ENCODE measurements at places on chromosomes 1 and 21.

DNA sequence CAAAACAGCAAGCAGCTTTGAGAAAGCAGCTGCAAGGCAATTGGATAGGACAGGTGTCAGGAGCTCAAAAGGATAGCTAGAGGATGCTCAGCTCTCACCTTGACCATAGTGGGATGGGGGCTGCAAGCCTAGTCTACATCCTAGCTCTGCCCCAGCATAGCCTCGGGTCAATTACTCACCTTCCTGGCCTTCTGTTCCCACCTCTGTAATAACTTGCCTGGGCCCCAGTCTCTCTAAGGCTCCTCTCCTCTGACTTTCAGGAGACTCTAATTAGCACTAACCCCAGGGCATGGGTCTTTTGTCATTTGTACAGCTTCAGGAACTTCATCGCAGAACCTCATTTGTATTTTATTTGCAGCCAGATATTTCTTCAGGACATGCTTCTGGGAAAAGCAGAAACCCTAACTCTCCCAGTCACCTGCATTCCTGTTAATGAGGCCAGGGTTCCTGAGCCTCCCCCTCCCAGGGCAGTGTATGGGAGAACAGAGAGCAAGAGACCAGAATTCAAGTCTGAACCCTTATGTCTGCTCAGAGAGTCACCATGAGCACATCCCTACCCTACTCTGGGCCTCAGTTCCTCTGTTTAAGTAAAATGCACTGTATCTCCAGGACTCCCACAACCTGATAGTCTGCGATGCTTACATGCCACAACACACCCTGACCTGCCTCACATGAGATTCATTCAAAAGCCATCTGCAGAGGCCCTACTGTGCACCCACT, 108.1 kb downstream of the MATN1 start:
- no peak for DNase-seq

- DNase-seq, result no peak
These were observed 15.6 kb downstream of the ARHGEF2 start for GRCh38 chr1:155962599-155963211.

DNA sequence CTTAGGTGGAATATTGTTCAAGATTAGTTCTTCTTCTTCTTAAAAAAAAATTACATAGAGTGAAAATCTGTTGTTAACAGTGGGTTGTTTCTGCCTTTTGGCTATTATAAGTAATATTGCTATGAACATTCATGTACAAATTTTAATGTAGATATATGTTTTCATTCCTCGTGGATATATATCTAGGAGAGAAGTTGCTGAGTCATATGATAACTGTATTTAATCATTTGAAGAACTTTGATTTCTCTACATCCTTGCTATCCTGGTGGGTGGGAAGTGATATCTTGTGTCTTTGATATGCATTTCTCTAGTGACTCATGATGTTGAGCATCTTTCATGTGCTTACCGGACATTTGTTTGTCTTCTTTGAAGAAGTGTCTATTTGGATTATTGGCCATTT, 29.9 kb downstream of the MAST2 start:
- DNase-seq, result no peak

DNA sequence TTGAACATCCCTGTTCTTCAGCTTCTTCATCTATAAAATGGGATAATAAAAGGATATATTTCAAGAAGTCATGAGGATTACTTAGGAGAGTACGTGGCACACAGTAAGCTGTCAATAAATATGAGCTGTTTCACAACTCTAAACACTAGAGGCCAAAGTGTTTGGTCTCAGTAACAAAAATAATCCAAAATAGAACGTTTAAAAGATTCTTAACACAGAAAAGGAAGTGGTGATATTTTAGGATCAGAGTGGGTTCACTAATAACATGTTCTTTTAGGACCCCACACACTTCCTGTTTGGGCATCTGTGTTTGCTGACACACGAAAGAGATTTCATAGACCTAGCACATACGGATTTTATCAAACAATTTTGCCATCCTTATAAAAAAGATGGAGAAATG, 32.9 kb downstream of the TNFSF18 start:
- DNase-seq, result no peak

- DNase-seq, result no peak
These were observed 134.7 kb upstream of the KCNJ15 start for GRCh38 chr21:38121888-38122720.

DNA sequence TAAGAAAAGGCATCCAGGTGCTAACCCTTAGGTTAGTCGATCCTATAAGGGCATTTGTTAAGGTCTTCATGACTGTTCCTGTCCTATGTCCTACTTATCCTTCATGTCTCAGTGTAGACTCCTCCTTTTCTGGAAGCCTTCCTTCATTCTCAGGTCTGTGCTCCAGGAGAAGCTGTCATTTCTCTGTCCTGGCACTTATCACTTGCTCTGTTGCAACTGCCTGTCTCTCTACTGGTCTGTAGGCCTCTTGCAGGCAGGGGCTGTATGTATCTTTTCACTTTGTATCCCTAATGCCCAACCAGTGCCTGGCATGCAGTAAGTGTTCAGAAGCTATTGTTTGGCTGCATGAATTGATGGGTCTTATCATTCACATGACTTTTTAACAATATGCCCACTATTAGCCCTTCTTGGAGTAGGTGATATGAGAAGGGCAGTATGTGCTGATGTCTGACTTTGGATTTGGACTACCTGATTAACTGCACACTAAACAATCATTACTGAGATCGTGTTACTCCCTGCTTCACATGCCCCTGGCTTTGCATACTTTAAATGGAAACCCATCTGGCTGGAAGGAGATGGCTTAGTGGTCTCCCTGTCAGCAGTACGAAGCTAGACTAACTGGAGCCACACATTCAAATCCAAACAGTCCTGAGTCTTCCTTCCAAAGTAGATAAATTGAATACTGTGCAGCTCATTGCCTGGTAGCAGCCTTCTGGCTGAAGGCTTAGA, 88.8 kb downstream of the RGL1 start:
- DNase-seq, result no peak

DNA sequence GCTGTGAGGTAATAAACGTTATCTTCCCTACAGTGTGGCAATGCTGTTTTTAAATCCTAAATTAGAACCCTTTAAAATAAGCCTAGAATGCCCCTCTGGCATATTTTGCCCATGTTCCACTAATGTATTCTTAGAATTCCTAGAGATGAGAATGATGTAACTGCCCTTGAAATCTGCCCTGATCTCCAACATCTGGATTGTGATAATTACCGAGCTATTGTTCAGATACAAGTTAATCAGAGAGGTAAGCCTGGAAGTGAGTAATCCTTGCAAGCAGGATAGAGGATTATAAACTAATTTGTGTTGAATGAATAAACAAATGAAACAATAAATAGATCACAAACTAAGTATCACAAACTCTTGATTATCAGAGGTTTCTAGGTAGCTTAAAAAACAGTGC, 107.8 kb upstream of the DMRTA2 start:
- DNase-seq, result no peak

DNA sequence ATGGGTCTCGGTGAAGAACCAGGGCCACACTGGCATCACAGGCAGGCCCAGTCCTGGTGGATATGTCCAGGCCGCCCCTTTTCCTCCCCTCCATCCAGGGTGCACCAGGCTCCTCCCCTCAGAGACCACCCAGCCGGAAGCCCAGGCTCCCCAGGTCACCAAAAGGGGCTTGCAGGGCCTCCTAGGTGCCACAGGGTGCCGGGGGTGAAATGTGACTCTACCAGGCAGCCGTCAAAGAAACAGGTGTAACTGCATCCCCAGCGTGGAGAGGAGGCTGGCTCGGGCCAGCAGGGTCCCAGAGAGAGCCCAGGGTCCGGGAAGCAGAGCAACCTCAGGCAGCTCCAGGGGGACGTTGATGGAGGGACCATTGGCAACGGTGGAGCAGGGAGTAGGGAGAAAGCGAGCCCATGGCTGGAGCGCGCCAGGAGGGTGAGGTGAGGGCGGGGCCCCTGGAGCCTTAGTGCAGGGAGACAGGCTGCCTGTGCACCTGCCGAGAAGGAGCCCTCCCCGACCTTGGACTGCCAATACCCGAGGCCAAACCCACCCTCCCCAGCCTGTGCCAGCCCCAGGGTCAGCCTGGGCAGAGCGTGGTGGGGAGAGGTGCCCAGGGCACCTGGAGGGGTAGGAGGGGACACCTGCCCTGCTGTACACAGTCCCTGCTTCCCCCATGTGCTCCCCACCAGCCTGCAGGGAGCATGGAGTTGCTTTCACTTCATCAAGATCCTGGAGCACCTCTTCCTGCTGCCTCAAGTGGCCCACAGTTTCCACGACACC, 48.3 kb upstream of the POFUT2 start:
- no peak for DNase-seq

DNA sequence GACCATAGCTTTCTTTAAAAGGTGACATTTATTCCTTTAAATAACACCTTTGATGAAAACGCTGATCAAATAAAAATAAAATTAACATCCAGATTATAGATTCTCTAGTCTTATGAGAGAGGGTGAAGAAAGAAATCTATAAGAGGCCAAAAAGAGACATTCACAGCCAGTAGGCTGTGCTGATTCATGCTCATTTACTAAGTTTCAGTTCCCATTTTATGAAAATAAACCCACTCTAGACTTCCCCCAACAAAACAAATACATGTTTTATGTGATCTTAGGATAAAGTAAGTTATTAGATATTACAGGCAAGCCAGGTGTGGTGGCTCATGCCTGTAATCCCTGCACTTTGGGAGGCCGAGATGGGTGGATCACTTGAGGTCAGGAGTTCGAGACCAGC, 21.1 kb downstream of the ESRRG start:
- DNase-seq, result no peak

DNA sequence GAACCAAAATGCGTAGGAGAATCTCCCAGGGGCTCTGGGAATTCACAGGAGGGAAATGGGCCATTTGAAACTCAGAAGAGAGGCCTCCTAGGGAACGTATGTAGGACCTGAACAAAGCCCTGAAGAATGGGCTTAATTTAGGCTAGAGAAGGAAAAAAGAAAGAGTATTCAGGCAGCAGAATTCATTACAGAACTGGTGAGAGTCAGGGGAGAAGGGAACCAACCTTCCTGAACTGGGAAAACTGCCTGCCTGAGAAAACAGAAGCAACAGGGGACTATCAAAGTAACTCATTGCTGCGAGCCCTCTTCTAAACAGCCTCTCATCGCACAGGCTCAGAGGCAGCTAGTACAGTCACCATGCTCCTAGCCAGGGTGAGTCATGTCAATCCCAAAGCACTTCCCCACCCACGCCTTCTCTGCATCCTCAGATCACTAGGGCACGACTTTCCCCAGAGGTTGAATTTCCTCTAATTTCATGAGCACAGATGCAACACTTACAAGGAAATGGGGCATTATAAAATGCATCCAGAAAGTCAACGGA, 98.1 kb downstream of the ADSS2 start:
- DNase-seq, result no peak

- DNase-seq, result no peak
These were observed 534.2 kb upstream of the PLXNA2 start for GRCh38 chr1:208778417-208778816.

DNA sequence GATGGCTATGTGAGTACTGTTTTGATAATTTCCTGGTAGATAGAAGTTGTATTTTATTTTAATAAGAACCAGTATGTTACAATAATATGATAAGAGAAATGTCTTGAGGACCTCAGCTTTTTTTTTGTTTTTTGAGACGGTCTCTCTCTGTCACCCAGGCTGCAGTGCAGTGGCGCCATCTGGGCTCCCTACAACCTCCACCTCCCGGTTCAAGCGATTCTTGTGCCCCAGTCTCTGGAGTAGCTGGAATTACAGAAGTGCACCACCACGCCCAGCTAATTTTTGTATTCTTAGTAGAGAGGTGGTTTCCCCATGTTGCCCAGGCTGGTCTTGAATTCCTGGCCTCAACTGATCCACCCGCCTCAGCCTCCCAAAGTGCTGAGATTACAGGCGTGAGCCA, 968.1 kb upstream of the ADGRL4 start:
- no peak for DNase-seq

GRCh38 chr1:23959461-23960290, at the start of gene PNRC2:
TSS of gene PNRC2 (plus strand) at chr1:23959828. CDS start at chr1:23961458, 1,630 bp downstream.
- DNase-seq, result peak; percentile 81

GRCh38 chr1:223500560-223501425, 107.6 kb downstream of the CCDC185 start:
- DNase-seq, result no peak

- DNase-seq, result no peak
These were observed 2.8 kb upstream of the NGF start for GRCh38 chr1:115340879-115341278.
